ENCODE measurements at places on chromosomes 5 and 9.

- no peak for DNase-seq
These were observed 496.8 kb downstream of the MAT2B start for GRCh38 chr5:164002214-164002613.

DNA sequence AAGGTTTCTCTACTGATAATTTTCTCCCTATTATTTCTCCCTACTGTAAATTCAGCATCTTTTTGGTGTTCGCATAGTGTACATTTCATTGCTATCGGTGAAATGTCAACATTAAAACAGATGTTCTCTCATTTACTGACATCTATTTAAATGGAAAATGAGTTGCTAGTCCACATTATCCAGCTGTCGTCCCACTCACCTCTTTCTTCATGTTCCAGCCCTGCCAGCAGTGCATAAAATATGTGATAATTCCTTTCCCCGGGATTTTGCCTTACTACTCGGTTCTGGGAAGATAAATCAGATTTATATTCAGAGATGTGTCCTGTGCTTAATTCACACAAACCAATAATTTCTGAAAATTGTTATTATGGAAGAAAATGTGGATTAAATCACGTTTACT lies 155.8 kb downstream of the MYO10 start:
- DNase-seq: no peak

GRCh38 chr5:151447174-151448037 lies at the start of gene SLC36A1:
Gene SLC36A1 (plus strand): TSS chr5:151447603. CDS start chr5:151458793, 11,190 bp downstream.
- peak; percentile 82 for DNase-seq

- no peak for DNase-seq
These were observed 13.9 kb downstream of the GOLPH3 start for GRCh38 chr5:32160228-32160627.

DNA sequence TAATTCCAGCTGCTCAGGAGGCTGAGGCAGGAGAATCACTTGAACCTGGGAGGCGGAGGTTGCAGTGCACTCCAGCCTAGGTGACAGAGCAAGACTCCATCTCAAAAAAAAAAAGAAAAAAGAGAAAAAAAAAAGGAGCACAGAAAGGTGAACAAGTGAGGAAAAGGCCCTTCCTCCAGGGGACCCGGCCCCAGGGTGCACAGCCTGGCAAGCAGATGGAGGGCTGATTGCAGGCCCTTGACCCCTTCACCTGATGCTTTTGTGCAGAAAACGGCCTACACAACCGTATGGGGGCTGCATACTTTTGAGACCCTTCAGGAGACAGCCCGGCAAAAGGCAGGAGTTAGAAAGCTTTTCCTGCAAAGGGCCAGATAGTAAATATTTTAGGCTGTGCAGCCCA lies 33.9 kb downstream of the HRH2 start:
- no peak for DNase-seq

DNA sequence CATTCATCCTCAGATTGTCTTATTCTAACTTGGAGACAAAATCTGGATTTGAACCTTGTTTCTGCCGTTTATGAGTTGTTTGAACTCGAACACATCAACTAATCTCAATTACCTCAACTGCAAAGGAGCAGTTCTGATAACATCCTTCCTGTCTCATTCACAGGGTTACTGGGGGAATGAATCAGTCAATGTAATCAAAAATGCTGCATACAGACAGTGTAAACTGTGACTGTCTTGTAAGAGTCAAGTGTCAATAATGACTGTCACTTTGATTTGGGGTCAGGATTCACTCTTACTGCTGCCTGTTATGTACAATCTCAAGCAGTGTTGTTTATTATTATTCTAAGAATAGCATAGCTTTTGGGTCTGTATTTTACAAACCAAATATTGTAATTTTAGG lies 273.8 kb downstream of the DOCK8 start:
- DNase-seq: no peak

GRCh38 chr5:78509884-78510769 lies 138.4 kb downstream of the LHFPL2 start:
- DNase-seq: peak; percentile 19

GRCh38 chr5:177094224-177095087 lies 7.7 kb downstream of the FGFR4 start:
- no peak for DNase-seq

DNA sequence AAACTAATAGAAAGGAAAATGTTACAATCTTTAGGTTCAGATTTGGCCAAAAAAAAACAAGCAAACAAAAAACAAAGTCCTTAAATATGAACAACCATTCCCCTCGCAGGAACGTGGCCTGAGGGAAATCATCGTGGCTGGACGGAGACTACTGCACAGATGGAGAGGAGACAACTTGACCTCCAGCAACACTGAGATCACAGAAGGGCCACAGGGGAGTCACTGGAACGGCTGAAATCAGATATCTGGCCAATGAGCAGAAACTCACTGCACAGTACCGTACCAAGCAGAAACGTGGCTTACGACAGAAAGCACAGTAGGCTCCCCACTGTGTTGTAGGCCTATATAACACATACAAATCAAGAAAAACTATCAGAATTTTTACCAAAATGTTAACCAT lies 27.7 kb downstream of the CAMSAP1 start:
- DNase-seq: no peak

- no peak for DNase-seq
These were observed 60.3 kb downstream of the DAPK1 start for GRCh38 chr9:87557996-87558395.

GRCh38 chr5:90418214-90418613 lies 8.7 kb upstream of the CETN3 start:
- no peak for DNase-seq

GRCh38 chr5:142551338-142552067 lies 134.4 kb downstream of the FGF1 start:
- DNase-seq: no peak

GRCh38 chr9:22105005-22105722 lies 96.1 kb upstream of the CDKN2B start:
- no peak for DNase-seq
